Cerebellar nuclear complex (tissue), 1 donor: ENCODE measurements at places on chromosomes 1 and 21.

- DNase-seq: no peak
These were observed at the start of gene CLDN8 for GRCh38 chr21:30216041-30216723. Gene CLDN8, minus strand, starts transcription at chr21:30216097. Its CDS starts 172 bp downstream, at chr21:30215925.

- no peak for DNase-seq
These were observed 164.6 kb downstream of the RASAL2 start for GRCh38 chr1:178258536-178258935.

DNA sequence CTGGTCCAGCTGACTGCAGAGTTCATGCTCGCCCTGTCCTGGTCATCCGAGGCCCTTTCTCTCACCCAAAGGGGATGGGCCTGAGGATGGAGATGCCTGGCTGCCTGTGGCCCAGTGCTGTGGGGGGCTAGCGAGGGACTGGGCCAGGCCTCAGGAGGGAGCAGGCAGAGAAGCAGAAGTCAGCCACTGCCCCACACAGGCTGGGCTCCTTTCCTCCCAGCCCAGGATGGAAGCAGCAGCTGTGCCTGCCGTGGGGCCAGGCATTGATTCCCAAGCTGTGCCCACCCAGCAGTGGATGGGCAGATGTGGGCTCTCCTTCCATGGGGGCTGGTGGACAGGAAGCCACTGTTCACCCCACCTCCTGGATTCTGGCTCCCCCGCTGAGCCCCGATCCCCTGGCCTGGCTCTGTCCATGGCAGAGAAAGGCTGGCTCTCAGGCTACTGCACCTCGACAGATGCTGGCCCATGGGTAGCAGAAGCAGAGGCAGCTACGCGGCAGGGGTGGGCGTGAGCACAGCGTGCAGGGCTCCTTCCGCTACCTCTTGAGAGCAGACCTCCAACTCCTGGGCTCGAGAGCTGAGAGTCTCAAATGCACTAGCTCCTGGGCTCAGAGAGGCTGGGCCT, 24.6 kb downstream of the RUNX3 start:
- no peak for DNase-seq

GRCh38 chr1:9115351-9116205, 13.3 kb downstream of the GPR157 start:
- no peak for DNase-seq

DNA sequence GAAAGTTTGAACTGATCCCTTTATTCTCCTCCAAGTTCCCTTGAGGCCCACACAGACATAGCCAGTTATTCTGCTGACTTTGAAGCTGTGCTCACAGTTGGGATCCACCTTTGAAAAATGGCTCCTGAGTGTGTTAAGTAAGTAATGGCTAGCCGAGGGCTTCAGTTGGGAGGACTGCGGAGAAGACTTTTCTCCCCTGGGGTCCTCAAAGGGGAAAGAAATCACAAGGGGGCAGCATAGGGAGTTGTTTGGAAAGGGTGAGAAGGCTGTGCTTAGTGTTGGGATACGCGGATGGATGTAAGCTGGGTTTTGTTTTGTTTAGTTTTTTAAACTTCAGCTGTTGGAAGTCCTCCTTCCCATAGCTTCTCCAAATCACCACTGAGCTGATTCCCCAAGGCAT, 8.3 kb downstream of the PGM1 start:
- DNase-seq: no peak

- DNase-seq: no peak
These were observed 43.8 kb downstream of the RUNX3 start for GRCh38 chr1:24886241-24886640.

DNA sequence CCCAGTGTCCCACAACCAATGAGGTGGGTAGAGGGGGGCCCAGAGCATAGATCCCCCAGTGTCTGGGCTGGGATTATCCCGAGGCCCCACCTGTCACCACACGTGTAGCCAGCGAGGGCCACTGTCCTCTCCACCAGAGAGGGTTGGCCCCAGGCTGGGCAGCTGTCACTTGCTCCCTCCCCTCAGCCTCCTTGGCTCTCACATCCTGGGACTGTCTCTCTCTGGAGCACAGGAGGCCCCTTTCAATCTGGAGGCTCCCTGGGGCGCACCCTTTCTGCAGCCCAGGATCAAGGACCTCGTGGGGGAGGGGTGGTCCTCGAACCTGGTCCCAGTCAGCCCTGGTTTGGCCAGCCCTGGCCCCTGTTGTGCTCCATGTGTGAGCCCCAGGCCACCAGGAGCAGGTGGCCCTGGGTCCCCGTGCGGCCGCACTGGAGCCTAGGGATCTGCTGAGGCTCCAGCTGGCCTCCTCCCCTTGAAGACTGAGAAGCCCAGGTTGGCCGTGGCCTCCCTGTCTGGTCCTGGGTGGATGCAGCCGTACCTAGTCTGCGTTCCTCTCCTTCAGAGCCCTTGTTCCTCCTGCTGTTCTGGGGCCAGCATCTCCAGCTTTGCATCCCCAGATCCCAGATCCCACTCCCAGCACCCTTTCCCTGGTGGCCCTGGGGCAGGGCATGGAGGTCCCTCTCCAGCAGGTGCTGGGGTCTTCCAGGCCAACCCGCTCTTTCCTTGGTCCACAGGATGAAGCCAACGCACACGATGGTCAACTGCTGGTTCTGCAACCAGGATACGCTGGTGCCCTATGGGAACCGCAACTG, 6.7 kb downstream of the TMEM201 start:
- DNase-seq: no peak

DNA sequence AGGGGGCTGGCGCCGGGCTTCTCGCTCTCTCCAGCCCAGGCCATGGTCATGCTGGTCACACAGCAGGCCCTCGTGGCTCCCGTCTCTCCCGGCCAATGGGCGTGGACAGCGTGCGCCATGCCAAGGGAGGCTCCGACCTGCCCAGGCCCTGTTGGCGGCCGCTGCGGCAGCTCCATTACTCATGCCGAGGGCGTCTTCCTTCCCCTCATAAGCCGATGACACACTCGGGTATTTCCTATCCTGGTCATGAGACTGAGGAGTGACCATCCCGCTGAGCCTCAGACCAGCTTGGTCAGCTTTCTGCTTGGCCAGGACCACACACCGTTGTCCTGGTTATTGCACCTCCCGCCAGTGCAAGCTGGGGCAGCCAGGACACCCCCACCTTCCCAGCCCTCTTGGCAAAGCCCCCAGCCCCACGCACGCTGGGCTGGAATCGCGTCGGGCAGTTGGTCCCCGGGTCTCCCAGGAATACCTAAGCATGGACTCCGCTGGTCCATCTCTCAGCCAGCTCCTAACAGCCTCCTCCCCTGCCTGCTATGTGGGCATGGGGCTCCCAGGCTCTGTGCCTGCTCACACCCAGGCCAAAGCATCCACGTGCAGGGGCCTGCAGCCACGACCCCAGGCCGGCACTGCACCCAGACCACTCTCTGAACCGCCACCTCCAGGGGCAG, 49.8 kb downstream of the ARHGEF16 start:
- DNase-seq: no peak

DNA sequence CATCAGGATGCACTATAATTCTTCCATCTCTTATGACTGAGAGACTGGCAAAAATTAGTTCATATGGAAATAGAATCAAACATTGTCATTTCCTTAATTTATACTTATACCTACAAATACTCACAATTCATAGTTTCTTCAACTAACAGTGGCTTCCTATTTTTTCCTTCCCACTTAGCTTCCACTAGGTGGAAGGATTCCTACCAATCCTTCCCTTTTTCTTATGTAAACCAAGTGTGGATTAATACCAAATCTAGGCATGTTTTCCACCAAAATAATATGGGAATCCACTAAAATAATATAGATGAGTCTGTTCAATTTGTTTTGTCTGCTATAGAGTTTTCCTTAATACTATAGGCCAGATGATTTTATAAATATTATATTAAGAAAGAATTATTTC, 1537.1 kb downstream of the PLA2G4A start:
- no peak for DNase-seq

- DNase-seq: no peak
These were observed 297.4 kb downstream of the ST6GALNAC3 start for GRCh38 chr1:76371941-76372340.

- no peak for DNase-seq
These were observed 93.0 kb downstream of the EVI5 start for GRCh38 chr1:92691925-92692324.

GRCh38 chr1:187605736-187606135, 777.0 kb downstream of the PLA2G4A start:
- DNase-seq: no peak

GRCh38 chr1:25699500-25700143, 83.0 kb downstream of the MAN1C1 start:
- DNase-seq: no peak

DNA sequence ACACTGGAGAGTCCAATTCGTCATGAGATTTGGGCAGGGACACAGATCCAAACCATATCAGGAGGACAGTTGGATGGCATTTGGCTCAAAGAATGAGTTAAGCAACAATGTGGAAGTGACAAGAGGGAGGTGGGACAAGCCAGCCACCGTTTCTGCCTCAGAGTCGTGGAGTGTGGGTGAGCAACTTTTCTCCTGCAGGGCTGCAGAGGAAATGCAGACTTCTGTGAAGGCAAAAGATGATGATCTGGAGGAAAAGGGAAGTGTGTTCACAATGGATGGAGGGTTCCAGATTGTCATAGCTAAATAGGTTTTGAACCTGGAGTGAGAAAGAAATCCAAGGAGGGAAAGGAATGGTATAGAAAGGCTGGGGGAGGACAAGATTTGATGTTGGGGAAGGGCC, 16.4 kb upstream of the KANK4 start:
- DNase-seq: no peak

DNA sequence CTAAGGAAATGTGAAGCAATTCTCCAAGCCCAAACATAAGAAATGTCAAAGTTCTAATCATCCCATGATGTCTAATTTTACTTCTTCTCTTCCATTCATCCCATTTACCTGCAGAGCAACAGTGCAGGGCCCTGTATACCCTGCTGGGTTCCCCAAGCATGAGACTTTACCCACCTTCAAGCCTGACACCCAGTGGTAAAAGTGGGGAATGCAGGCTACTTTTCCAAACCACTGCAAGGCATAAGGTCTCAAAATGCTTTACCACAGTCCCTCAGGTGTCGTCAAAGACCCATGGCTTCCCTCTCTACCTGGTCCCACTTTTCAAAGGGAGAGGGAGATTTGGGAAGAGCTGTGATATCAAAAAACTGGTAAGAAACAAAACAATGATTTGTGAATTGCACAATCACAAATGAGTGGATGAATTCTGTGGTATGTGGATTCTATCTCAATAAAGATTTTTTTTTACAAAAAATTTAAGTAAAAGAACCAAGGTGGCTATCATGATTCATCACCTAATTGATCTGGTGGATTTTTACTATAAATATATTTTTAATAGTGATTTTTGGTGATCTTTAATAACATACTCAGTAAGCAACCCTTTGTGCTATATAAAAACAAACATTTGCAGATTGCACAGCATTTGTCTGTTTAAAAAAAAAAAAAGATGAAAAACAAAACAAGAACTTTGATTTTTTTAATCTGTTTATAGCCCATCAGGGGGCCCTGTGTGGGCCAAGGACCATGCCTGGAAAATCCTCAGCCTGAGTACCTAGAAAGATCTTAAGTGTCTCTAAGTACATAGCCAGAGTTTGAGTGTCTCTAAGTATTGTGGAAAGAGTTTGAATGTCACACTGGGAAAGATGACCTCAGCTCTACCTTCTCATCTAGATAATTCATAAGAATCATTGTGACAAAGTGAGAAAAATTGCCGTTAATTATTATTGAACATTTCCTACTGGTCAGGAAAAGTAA, 73.1 kb upstream of the GJB5 start:
- no peak for DNase-seq

DNA sequence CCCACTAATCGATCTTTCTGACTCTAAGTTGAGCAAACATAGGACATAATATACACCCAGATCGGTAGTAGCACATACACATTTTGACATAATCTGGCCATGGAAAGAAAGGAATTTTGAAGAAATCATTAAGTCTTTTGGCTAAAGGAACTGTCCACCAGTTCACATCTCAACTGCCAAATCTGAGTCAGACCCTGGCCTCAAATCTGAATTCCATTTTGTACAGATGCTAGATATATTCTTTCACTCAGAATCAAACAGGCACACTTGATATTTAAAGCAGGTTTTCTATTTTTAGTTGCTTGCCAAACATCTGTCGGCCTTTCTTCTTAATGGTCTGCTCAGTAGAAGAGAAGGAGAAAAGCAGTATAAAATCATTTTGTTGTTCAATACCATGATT, 281.8 kb downstream of the BARHL2 start:
- DNase-seq: no peak

DNA sequence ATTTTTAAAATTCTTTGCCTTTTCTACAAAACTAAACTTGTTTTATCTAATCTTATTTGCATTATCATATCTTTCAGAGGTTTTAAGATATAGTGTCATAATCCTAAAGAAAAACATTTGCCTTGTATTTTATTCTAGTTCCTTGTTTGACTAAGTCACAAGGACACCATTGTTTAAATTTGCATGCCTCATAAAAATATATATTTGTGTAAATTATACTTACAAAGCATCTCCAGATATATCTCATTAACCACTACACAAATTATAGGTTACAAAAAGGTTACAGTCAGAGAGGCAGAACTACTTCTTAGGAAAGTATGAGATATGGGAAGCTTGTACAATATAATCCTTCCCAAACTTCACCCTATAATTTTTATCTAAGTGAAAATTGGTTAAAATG, 4.2 kb upstream of the RGS13 start:
- DNase-seq: no peak

DNA sequence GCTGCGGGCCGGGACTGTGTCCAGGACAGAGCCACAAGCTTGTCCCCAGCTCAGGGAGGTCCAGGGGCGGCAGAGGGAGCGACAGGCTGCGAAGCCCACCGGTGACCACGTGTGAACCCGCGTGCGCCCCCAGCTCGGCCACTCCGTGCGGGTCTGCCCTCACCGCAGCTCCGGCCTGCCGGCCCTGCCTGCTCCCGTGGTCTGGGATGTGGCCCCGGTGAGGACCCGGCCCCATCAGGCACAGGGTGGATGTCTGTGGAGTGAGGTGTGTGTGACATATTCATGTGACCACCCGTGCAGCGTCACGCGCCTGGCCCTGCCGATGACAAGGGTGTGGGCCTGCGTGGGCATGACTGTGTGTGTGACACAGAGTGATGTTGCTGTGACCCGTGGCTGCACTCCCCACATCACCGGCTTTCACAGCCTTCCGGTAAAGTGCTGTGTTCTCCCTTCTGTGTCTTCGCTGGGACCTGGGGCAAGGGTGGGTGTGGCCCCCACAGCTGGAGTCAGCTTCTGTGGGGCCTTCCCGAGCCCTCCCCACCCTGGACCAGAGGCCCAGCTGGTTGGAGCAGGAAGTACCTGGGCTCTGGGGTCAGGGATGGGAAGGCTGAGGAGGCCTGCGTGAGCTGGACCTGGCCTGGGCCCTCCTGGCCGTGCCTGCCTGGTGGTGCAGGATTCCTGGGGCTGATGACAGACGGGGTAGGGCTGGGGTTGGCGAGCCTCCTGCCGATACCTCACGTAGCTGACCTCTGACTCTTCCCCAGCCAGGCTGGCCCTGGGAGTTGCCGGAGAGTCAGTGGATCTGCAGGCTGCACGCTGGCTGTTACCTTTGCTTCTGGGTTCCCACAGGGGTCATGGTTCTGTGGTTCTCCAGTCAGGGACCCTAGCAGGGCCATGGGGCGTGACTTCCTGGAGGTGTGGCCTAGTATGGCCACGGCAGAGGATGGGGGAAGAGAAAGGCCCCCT, 4.1 kb downstream of the RNF223 start:
- DNase-seq: no peak

- no peak for DNase-seq
These were observed 16.4 kb upstream of the CGN start for GRCh38 chr1:151494741-151495281.

- DNase-seq: no peak
These were observed 262.6 kb upstream of the SGIP1 start for GRCh38 chr1:66271216-66271903.
